A549 treated with GW870086 at 1 μM for 4 hours (cell line): ENCODE measurements at places on chromosomes 2 and 18. TPM values are rescaled to one million over a fixed set of nuclear protein-coding genes. Genes with fewer than 3 reads are reported as not detected.

The MZT2A gene
- total RNA-seq = 131 to 196 TPM (median 185 TPM) in 5 replicates

The ACTG2 gene
- total RNA-seq = 0.29 to 0.47 TPM (median 0.37 TPM) in 4 of 5 replicates, not detected in the other

The NPPC gene
- 0.35 to 0.64 TPM (median 0.43 TPM) in 4 of 5 replicates, not detected in the other for total RNA-seq

The UGT1A3 gene
- total RNA-seq = 0.07 TPM in 1 of 5 replicates, not detected in the others

The GIGYF2 gene
- total RNA-seq = 23.2 to 28.1 TPM (median 27.8 TPM) in 5 replicates

The MBOAT2 gene
- 32.4 to 45.3 TPM (median 42.2 TPM) in 5 replicates for total RNA-seq

The MYO1B gene
- total RNA-seq = 46.9 to 66.5 TPM (median 52.4 TPM) in 5 replicates

The NCKAP5 gene
- total RNA-seq = 0.67 to 1.2 TPM (median 0.81 TPM) in 5 replicates

The NRP2 gene
- 91.7 to 157 TPM (median 134 TPM) in 5 replicates for total RNA-seq

The CNTNAP5 gene
- not detected in 5 replicates for total RNA-seq

The YES1 gene
- total RNA-seq = 14.9 to 32.0 TPM (median 22.7 TPM) in 5 replicates

The PEX13 gene
- total RNA-seq = 12.7 to 16.0 TPM (median 15.4 TPM) in 5 replicates

The SSB gene
- total RNA-seq = 129 to 149 TPM (median 143 TPM) in 5 replicates

The FER1L5 gene
- not detected in 5 replicates for total RNA-seq

The ZNF892 gene
- 0.26 to 0.69 TPM (median 0.43 TPM) in 5 replicates for total RNA-seq

The RPRM gene
- total RNA-seq = 0.11 TPM in 1 of 5 replicates, not detected in the others

The FEV gene
- not detected in 5 replicates for total RNA-seq

The FMNL2 gene
- 26.3 to 38.5 TPM (median 32.2 TPM) in 5 replicates for total RNA-seq

The ZNF519 gene
- 0.87 to 2.1 TPM (median 1.5 TPM) in 5 replicates for total RNA-seq

The TBR1 gene
- 0.02 to 0.06 TPM (median 0.04 TPM) in 4 of 5 replicates, not detected in the other for total RNA-seq

The RAX gene
- total RNA-seq = not detected in 5 replicates

The NETO1 gene
- not detected in 5 replicates for total RNA-seq

The CNRIP1 gene
- total RNA-seq = 1.7 to 2.2 TPM (median 1.9 TPM) in 5 replicates

The DQX1 gene
- 0.05 to 0.42 TPM (median 0.08 TPM) in 4 of 5 replicates, not detected in the other for total RNA-seq

The FAHD2B gene
- 10.4 to 11.9 TPM (median 11.6 TPM) in 5 replicates for total RNA-seq
